ENCODE measurements at places on chromosomes 3 and 15.

- DNase-seq: no peak
These were observed 489.2 kb upstream of the UBE2E2 start for GRCh38 chr3:22713936-22714335.

GRCh38 chr3:42515391-42515916 is 13.0 kb downstream of the VIPR1 start:
- no peak for DNase-seq

DNA sequence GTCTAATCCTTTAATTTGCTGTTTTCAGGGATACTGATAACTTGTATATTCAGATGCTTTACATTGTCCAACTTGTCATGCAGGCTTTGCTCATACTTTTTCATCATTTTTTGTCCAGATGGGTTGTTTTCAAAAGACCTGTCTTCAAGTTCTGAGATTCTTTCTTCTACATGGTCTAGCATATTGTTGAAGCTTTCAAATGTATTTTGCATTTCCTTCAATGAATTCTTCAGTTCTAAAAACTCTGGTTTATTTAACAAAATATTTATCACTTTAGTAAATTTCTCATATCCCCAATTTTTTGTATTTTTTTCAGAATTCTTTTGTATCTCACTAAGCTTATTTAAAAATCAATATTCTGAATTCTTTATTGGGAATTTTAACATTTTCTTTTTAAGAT is 388.3 kb upstream of the IL12A start:
- DNase-seq: no peak

GRCh38 chr15:70226337-70226980 is 128.7 kb upstream of the TLE3 start:
- DNase-seq: no peak

DNA sequence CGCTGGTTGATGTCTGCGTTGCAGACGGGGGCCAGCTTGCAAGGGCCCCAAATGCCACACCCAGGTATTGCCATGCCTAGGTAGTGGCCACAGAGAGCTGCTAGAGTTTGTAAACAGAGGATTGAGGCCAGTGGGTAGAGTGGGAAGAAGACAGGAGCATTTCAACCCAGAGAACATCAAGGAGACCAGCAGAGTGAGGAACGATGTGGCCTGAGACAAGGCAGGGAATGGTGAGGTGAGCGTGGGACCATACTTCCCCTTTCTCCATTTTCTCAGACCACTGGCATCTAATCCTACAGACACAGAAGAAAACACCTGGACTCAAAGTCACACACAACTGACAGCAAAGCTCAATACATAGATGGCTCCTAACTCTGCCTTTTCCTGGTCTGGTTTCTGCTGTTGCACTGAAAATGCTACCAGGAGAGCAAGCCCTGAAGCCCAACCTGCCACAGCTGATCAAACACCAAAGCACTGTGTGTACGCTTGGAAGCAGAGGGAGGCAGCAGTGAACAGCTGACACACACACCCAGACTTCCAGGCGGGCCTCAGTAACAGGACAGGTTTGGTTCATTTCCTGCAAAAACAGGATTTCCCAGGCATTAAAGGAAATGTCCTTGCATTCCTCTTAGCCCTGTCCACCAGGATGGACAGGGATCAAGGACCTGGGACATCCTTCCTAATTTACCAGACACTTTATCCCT is 1.6 kb downstream of the FAM174B start:
- no peak for DNase-seq

- DNase-seq: no peak
These were observed 55.2 kb downstream of the UNC13C start for GRCh38 chr15:54033356-54033860.

DNA sequence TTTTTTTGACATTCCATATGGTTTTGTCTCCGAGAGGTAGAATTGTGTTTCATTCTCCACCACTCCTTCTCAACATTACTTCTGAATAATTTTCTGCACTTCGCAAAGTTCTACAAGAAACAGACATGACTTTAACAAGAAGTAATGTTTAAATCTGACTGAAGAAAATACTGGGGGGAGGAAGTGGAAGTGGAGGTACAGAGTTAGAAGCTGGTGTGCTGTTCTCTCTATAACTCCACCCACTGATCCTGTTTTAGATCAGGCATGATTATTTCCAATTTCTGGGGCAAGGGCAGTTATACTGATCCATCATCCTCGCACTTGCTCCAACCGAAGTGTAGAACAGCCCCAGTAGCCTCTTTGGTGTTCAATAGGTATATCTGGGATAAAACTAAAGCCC is 9.2 kb upstream of the MCCC1 start:
- DNase-seq: no peak

GRCh38 chr15:47504624-47505256 is 212.6 kb upstream of the SEMA6D start:
- no peak for DNase-seq

DNA sequence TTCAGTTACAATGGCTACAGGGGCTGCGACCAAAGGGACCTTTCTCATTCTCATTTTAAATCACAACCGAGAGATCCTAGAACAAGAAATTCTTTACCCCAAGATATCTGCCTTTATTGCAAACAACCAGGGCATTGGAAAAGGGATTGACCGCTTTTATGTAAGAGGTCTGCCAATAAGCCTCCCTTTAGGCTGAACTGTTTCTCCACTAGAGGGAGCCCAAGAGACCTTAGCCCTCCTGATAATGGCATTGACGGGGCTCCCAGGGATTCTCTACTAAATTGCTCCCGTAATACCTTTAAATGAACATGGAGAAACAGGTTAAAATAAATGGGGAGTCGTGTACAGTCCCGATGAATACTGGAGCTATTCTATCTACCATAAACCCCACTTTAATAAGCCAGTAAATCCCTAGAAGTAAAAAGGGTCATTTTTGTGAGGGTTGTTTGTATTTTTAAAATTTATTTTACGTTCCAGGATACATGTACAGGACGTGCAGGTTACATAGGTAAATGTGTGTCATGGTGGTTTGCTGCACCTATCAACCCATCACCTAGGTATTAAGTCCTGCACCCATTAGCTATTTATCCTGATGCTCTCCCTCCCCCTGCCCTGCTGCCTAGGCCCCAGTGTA is 7.5 kb upstream of the IGSF10 start:
- DNase-seq: no peak

DNA sequence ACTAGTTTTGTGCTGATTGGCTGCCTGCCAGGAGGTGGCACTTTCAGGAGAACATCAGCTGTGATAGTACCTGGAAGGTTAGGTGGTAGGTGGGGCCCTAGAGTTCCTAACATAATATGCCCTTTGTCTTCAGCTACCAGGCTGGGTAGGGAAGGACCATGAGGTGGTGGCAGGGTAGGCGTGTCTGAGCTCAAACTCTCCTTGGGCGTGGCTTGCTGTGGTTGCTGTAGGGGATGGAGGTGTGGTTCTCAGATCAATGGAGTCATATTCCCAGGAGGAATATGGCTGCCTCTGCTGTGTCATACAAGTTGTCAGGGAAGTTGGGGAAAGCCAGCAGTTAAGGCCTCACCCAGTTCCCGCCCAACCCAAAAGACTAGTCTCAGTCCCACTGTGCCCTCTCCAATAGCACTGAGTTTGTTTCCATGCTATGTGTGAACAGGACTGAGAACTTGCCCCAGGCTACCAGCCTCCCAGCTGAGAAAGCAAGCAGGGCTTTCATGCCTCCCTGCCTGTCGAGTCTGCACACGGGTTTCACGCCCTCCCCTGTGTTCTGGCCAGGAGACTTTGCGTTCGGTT is 107.7 kb downstream of the CHCHD4 start:
- no peak for DNase-seq

GRCh38 chr15:50907601-50908208 is 778 bp upstream of the AP4E1 start:
- peak; percentile 33 for DNase-seq

DNA sequence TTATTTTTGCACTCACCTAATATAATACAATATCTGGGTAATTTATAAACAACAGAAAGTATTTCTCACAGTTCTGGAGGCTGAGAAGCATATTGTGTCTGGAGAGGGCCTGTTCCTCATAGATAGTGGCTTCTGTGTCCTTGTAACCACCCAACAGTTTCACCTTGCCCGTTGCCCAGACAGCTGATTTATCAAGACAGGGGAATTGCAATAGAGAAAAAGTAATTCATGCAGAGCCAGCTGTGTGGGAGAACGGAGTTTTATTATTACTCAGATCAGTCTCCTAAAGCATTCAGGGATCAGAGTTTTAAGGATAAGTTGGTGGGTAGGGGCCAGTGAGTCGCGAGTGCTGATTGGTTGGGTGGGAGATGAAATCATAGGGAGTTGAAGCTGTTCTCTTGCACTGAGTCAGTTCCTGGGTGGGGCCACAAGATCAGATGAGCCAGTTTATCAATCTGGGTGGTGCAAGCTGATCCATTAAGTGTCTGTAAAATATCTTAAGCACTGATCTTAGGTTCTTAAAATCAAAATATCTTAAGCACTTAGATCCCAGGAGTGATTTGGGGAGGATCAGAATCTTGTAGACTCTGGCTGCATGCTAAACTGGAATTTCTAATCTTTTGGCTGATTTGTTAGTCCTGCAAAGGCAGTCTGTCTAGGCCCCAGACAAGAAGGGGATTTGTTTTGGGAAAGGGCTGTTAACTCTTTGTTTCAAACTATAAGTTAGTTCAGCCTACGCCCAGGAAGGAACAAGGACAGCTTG is 33.9 kb upstream of the C15orf39 start:
- DNase-seq: no peak

- DNase-seq: no peak
These were observed 121.7 kb upstream of the TPM1 start for GRCh38 chr15:62920682-62921502.

- no peak for DNase-seq
These were observed 92.0 kb downstream of the GAP43 start for GRCh38 chr3:115715241-115715745.

- DNase-seq: peak; percentile 15
These were observed 489 bp downstream of the CSPG5 start for GRCh38 chr3:47578119-47578632.

- DNase-seq: no peak
These were observed 107.7 kb downstream of the IGF2BP2 start for GRCh38 chr3:185717121-185717520.

DNA sequence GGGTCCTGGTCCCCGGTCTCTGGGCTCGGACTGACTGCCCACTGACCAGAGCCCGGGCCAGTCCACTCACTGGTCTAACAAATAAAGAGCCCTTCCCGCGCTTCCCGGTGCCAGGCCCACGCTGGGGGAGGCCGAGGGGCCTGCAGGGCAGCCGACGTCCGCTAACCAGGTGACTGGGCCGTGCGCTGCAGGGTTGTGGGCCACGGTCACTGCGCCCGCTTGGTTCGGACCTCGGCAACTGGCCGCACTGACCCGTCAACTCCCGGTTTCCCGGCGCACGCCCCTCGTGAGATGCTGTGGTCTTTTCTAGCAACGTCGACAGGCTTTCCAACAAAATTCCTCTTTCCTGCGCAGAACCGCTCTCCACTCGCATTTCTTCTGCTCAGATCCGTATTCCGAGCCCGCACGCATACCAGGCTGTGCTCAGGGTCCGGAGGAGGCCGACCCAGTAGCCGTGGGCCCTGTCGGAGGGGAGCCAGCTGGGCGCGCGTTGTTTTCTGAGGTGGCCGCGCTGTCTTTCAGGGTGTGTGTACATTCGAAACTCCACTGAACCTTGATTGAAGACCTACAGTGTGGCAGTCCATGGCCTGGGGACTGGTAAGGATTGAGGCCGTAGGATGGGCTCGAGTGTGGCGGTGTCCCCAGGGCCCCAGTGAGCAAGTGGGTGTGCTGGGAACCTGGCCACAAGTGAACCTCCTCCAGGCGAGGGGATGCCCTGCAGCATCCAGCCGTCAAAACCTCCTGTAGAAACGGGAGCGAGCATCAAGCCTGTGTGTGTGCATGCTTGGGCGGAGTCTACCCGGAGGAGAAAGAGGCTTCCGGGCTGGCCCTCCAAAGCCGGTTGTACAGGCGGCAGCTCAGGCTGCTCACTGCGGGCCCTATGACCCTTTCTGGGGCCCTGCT is 875 bp upstream of the NT5DC2 start:
- no peak for DNase-seq

All from activated CD4-positive, alpha-beta T cell treated with anti-CD3 and anti-CD28 coated beads for 1 hour (primary cell).